ENCODE measurements at places on chromosomes 6 and 20.

GRCh38 chr6:14452567-14453527, 335.3 kb downstream of the CD83 start:
- DNase-seq: no peak

DNA sequence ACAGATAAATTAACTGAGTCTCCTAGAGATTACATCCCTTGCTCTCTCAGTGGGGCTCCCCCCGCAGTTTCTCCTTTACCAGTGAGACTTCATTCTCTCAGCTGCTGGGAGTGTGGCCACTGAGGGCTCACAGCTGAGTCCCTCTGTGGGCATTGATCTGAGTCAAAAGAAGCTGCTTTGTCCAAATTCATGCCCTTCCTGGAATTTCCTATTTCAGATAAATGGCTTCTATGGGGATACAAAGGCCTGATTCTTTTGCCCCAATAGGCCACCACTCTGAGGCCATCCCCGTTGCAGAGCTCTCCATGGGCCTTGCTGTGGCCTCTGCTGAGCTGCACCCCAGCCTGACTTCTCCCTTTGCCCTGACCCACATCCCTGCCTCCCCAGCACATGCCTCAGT, 10.0 kb downstream of the CST5 start:
- DNase-seq: no peak

GRCh38 chr6:115982453-115982852, 78.2 kb downstream of the FRK start:
- DNase-seq: no peak

GRCh38 chr20:19738951-19739350, 19.1 kb upstream of the RIN2 start:
- DNase-seq: no peak

DNA sequence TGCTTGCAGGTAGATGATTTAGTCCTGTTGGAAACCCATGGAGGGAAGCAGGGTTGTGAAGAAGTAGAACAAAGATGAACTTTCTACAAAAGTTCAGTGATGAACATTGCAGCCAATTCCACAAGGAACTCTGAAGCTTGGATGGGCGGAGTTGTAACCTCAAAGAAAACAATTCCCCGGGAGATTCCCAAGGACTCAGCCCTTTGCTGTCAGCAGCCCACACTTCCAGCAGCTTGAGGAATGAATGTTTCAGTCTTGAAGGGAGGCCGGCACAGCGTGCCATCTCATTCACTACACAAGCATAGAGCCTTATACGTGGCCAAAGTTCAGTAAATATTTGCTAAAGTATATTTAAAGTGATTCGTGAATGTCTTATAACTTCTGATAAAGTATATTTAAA, 269.4 kb downstream of the NKAIN2 start:
- DNase-seq: no peak

DNA sequence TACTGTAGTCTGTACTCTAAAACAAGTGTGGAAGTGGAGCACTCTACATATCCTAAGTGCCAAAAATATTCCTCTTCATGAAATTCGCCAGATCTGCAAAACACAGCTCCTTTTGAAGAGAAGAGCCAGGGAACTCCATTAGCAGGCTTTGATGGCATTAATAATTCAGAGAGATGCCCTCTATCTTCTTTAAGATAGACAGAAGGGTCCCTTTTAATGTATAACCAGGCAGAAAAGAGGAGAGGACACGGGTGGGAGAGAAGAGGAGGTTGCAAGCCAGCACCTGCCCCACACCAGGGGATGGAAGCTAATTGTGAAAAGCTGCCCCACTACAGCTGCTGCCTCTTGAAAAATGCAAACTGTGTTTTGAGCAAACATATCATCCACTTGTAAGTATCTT, 3.7 kb upstream of the RFPL4B start:
- DNase-seq: no peak

DNA sequence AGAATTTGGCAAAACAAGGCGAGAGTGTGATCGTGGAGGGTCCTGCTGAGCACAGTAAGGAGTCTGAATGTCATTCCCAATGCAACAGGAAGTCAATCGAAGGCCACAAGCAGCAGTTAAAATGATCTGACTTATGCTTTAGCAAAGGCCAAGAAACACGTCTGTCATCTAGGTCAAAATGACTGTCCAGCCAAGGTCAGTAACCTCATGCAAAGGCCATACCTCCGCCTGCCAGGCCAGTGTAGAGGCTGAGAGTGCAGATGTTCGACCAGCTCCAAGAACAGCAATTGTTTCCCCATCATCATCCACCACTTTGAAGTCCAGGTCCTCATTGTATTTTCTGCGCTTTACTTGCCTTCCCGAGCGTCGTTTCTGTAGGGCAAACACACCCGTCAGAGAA, 105.6 kb downstream of the CHD6 start:
- no peak for DNase-seq

GRCh38 chr6:8282380-8282779, 153.0 kb downstream of the SLC35B3 start:
- no peak for DNase-seq

- no peak for DNase-seq
Observed at GRCh38 chr20:62069741-62070216, 4.1 kb upstream of the TAF4 start.

GRCh38 chr20:58740356-58741308, 48.0 kb downstream of the NPEPL1 start:
- no peak for DNase-seq

- DNase-seq: no peak
Observed at GRCh38 chr6:490251-491037, 98.9 kb downstream of the IRF4 start.

- no peak for DNase-seq
Observed at GRCh38 chr20:5171790-5172164, 45.0 kb downstream of the CDS2 start.

GRCh38 chr20:50376888-50377459, 133.2 kb upstream of the PTPN1 start:
- no peak for DNase-seq

DNA sequence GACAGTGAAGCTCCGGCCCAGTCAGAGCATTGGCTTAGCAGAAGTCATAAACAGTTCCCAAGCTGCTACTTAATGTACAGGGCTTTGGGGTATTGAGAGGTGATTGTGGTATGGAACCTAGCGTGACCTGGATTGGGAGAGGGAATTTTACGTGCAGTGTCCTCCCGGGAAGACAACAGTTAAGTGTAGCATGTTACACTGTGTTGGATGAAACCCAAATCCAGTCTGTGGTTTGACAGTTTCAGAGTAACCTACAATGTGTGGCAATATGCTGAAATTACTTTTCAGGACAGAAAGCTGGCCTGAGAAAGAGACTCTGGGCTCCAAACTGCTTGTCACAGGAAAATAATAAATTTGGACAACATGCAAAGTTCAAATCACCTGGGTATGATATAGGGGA, 28.1 kb upstream of the RALGAPA2 start:
- no peak for DNase-seq

GRCh38 chr6:155170519-155170918, 93.3 kb upstream of the CLDN20 start:
- no peak for DNase-seq

DNA sequence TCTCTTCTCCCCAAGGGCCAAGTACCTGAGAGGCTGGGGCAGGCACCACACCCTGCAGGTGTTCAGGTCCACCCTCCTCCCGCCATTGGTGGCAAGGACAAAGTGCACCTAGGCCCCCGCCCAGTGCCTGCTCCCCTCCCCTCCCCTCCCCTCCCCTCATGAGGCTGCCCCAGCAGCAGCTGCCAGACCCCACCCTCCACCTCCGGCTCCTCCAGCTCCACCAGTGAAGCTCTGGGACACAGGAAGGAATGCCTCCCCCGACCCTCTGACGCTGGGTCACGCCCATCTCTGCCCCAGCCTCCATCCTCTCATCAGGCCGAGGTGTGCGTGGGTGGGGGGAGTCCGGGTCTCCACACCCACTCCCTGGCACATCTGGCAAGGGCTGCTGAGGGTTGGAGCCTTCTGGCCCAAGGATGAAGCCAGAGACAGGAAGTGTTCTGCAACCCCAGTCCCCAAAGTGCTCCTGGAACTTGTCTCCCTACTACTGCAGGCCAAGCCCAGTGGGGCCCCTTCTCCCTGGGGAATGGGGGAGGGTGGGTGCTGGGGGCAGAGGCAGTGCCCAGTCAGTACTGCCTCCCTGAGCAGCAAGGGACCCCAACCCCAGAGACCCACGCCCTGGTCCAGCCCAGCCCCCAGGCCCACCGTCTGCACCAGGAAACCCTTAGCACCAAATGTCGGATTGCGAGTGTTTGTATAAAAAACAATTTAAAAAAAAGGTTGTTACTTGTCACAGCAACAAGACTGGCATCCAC, 1.6 kb upstream of the UCKL1 start:
- DNase-seq: no peak

DNA sequence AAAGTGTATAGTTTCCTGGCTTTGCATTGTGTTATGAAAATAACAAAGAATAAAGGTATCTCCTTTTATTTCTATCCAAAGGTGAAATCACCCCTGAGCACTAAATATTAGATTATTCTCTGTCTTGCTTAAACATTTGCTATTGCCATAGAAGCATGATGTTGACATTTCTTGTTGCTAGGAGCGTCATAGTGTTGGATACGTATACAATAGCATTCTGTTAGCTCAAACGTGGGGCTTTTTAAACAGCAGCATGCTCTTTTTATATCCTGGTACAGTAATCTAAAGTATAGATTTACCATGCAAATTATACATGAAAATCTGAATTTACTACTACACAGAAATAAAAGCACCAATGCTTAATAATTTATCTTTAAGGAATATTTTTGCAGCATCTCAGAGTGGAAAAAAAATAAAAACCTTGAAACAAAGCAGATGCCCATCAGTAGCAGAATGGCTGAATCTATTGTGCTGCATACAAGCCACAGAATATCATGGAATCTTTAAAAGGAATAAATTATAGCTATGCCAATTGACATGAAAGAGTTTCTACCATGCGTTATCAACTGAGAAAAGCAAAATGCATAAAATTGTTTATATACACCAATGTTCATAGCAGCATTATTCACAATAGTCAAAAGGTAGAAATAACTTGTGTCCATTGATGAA, 9.6 kb upstream of the HSF2 start:
- DNase-seq: no peak

GRCh38 chr20:60977901-60978300, 274.2 kb upstream of the CDH4 start:
- no peak for DNase-seq

GRCh38 chr20:48789781-48790472, 37.9 kb downstream of the PREX1 start:
- DNase-seq: no peak

DNA sequence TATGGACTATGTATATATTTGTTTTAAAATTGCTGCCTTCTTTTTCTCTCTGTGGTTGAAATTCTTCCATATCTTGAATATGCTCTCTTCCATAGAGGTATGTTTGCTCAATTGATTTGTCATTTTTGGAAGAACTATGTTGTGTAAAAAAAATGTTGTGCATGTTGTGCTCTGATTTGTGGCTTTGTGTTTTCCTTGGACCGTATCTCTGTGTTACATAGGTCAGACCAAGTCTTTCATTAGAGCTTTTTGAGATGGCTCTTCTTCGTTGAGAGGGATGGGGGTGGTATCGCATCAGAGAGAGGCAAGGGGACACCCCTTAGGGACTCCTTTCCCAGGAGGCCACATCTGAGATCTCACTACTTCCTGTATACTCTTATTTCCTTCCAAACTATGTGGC, 43.8 kb downstream of the TMEM244 start:
- no peak for DNase-seq

- DNase-seq: no peak
Observed at GRCh38 chr6:31948753-31949413, 3.0 kb downstream of the CFB start.

DNA sequence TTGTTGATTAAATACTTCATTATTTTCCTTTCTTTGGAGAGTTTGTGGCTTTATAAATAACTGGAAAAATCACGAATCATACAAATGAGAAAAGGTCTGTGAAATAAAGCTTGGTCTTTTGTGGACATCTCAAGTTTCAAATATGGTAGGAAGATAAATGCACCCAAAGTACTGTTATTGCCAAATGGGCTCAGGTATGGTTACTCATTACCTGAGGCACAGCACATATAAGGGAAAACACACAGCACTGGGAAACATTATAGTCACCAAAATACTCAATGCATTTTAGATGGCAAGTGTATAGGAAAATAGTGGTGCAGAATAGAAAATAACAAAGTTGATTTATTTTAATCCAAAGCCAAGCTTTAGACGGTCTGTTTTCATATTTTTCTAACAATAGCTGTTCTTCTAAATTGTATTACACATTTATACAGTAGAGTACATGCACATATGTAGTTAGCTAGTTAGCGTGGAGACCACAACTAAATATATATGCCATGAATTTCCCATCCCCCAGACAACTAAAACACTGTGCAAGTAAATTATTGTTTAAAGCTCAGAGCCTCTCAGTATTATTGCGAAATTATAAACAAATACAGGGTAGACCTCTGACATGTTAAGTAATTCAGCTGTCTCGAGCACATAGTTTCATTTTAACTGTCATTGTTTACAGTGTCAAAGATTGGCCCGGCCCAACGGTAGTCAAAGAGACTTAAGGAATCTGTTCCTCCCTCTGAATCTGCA, 336.0 kb downstream of the SYNE1 start:
- no peak for DNase-seq

DNA sequence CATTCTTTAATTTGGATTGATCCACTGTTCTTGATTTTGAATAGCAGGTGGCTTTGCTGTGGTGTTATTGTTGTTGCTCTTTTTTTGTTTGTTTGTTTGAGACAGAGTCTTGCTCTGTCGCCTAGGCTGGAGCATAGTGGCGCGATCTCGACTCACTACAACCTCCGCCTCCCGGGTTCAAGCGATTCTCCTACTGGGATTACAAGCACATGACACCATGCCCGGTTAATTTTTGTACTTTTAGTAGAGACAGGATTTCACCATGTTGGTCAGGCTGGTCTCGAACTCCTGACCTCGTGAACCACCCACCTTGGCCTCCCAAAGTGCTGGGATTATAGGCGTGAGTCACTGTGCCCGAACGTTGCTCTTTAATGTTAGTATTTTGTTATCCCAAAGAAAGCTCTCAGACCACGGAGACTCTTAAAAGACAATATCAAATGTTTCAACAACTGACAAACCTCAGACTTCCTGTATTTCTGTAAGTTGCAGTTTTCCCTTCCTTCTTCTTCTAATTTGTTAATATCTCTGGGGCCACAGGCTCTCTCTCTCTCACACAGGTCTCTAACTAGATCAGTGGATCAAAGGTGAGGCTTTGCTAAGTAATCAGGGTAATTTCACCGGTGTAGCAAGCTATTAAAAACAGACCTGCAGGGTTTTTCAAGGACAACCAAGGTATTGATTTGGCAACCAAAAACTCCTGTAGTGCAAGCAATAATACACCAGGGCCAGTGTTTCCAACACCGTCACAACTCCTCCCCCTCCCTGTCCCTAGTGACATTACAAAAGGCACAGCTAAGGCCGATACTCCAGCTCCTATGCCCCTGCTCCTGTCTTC, 48.8 kb upstream of the ZNF217 start:
- peak; percentile 10 for DNase-seq

GRCh38 chr6:6866656-6867403, 240.9 kb upstream of the RREB1 start:
- DNase-seq: no peak

DNA sequence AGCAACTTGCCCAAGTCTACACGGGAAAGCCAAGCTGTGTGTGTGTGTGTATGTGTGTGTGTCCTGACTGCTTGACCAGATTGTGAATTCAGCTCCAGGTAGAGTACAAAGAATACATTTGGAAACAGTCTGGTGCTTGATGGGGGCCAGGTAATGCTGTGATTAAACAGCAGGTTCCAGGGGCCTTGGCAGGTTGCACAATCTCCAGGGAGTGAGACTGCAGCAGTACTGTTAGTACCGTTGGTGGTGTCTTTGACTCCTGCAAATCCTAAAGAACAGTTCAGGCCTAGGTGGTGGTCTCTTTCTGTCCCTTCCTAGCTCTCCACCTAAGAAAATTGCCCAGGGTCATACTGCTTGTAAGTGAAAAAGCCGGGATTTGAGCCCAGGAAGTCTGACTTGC, 11.2 kb upstream of the PSMF1 start:
- DNase-seq: no peak
